ENCODE measurements at places on chromosomes 7 and 10.

GRCh38 chr10:95543459-95543858 is 17.7 kb downstream of the SORBS1 start:
- no peak for DNase-seq

GRCh38 chr10:598415-599170 is 90.9 kb downstream of the DIP2C start:
- DNase-seq, result peak; percentile 99

DNA sequence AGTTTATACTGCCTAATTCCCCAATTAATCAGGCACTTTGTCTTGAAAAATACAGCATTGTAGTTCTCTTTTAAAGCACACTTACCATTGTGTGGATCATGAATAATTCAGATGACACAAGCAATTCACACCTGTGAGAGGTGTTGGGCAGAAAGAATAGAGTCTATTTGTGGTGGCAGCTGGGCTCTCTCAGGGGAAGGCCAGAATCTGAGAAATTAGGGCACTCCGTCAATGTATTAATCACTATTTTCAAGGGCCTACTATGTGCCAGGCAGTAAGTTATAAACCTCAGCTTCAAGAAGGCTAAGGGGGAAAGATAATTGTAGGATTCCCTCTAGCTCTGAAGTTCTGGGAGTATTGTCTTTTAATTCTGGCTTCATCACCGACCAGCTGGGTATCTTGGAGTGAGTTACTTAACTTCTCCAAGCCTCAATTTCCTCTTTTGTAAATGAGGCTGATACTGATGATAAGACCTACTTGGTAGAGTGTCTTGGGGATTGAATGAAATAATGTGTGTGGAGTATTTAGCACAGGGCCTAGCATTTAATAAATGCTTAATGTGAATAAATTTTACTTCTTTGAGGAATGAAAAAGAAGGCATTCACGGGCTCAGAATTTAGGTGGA is 2.5 kb downstream of the CHN2 start:
- no peak for DNase-seq

DNA sequence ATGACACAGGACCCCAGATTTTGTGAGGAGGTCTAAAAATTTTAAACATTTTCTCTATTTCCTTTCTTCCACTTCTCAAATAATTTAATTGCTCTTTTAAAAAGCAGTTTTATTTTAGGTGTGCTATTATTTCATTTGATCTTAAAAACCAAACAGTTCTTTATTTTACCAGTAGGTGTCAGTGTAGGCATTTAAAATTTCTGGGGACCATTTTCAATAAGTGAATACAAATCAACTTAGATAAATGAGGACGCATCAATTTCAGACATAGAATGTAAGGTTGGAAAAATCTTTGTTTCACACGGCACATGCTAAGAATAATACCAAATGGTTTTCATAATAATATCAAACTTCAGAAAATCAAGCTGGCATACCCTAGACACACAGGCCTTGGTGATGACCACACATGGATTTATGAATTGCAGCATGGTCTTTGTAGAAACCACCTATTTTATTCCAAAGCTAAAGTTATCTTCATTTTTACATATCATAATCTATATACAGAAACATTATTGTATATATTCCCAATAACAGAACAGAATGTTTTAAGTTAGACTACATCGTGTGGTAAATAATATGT is 127.6 kb upstream of the SLC26A5 start:
- no peak for DNase-seq

- DNase-seq, result no peak
These were observed 846 bp upstream of the ZNF775 start for GRCh38 chr7:150378115-150378852.

GRCh38 chr7:65387891-65388290 is 14.2 kb downstream of the ZNF92 start:
- no peak for DNase-seq

DNA sequence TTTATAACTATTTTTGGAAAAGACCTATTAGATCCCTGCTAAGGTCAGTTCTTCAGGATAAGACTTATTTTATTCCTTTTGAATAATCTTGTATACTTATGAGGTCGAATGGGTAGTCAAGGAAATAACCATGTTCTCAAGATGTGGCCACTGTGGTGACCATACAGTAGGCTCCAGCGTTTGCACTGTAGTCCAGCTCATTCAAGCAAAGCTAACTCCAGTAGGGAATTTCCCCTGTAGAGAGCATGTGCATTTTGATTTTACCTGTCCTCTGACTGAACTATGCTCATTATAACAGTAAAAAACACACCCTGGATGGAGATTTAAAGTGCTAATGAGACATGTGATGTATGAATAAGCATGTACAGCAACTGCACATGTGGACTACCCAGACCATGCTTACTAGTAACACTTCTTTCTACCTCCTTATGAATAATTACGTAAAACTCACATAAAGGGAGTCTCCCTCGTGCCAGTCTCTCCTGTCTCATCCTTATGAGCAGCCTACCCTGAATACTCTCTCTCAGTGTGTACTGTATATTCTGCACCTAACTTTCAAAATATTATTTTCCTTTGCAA is 32.4 kb upstream of the SEMA3E start:
- DNase-seq, result no peak

DNA sequence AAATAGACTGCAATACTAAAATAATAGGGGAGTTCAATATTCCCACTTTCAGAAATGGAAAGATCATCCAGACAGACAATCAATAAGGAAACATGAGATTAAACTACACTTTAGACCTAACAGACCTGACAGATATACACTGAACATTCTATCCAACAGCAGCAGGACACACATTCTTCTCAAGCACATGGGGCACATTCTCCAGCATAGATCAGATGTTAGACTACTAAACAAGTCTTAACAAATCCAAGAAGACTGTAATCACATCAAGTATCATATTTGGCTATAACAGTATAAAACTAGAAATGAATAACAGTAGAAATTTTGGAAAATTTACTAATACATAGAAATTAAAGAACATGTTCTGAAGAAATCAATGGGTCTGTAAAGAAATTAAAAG is 458.9 kb upstream of the ANKRD30A start:
- no peak for DNase-seq

DNA sequence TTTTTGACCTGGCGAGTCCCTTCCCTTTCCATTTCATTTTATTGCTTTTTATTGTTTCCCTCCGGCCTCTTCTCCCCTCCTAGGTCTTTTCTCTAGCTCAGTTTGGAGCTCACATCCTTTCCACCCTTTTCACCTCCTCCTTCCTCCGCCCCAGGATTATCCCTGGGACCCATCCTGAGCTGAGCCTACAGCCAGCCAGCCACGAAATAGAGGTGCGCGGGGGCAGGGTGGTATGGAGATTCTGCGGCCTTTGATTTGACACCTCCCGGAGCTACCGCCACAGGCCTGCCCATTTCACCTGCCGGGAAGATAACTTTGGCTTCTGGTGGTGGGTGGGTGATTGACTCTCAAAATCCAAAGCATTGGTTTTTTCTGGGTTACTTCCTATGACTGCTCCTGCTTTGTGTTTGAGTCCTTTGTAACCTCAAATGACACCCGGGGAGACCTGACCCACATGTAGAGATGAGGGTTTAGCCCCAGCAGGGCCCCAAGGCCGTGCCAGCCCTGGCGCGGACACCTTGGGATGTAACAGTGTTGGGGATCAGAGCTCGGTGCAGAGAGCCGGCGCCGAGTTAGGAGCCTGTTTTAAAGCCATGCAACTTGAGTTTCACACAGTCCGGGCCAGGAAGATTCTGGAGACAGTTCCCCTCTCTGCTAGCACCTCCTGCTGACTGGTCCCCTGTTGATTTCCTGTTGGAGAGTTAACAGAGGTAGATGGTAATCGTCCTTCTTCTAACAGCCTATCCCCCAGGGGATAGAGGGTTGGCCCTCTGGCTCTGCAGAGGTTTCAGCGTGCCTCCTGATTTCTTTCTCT is 1.5 kb downstream of the DUSP5 start:
- no peak for DNase-seq

DNA sequence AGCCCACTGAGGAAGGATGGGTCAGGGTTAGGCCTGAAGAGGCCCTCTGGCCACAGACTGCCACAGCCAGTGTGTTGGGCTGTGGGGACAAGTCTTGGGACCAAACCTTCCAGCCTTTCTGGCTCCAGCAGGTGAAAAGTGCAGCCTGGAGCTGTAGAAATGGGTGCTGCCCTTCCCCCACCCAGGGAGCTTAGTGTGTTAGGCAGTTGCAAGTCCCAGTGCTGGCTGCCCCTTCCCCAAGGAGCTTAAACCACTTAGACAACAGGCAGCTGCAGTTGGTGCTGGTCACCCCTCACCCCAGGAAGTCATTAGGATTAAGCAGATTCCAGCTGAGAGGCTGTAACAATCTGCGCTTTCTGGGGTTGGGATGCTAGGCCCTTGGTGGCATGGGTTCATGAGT is 563.3 kb downstream of the NRG3 start:
- no peak for DNase-seq

DNA sequence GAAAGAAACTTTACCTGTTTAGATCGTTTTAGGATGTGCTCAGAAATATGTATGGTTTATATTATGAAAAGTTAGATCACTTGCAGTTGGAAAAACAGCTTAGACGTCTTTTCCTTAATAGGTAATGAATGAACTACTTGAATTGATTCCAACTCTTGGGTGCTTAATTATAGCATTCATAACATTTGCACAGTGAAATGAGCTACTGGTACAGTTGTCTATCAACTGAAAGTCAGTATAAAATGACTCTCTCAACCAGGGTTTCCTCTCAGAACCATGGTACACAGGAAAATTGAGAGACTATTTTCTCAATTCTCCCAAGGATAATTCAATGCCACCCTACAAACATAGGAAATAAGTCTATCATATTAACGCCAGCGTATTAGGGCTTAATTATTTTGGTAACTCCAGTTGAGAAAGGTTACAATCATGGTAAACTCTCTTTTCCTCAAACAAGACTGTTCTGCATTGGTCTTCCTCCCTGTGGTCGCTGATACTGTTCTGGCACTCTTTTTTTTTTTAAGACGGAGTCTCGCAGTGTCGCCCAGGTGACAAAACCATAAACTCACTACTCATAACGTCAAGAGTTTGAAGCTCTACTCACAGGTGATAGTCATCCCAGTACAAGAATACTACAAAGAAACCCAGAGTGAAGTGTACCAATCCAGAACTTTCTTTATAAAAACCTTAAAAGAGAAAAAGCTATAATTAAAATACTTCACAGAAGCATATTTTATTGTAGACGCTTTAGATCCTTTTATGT is 2.0 kb downstream of the ANLN start:
- no peak for DNase-seq

GRCh38 chr10:65273115-65273514 is 1652.7 kb upstream of the LRRTM3 start:
- DNase-seq, result no peak
